ENCODE measurements at places on chromosomes 5 and 9.

DNA sequence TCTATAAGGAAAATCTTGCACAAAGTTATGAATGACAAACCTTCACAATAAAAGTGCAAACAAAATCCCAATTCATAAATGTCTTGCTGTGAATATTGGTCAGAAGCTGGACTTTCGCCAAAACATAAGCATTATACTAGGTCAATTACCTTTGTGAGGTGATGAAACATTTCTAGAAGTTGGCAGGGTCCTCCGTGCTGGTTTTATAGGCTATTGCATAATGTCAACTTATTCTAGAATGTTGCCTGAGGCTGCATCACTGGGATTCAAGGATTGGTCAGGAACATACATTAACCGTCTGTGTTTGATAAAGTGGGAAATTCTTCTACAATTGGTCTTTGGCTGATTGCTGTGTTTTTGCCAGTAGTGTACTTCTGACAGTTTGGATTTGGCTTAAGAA is 49.8 kb upstream of the PALM2AKAP2 start:
- peak; percentile 64 for DNase-seq

GRCh38 chr5:139025651-139026050 is 150.5 kb upstream of the LRRTM2 start:
- DNase-seq: no peak

GRCh38 chr5:156327296-156327695 is 332 bp downstream of the SGCD start:
- DNase-seq: no peak

GRCh38 chr5:80411589-80412219 is 3.8 kb downstream of the ZFYVE16 start:
- no peak for DNase-seq

- DNase-seq: no peak
Measured at GRCh38 chr9:116733010-116733641, 46.0 kb downstream of the TRIM32 start.

- DNase-seq: no peak
Measured at GRCh38 chr5:126615286-126615685, 14.5 kb downstream of the PHAX start.

DNA sequence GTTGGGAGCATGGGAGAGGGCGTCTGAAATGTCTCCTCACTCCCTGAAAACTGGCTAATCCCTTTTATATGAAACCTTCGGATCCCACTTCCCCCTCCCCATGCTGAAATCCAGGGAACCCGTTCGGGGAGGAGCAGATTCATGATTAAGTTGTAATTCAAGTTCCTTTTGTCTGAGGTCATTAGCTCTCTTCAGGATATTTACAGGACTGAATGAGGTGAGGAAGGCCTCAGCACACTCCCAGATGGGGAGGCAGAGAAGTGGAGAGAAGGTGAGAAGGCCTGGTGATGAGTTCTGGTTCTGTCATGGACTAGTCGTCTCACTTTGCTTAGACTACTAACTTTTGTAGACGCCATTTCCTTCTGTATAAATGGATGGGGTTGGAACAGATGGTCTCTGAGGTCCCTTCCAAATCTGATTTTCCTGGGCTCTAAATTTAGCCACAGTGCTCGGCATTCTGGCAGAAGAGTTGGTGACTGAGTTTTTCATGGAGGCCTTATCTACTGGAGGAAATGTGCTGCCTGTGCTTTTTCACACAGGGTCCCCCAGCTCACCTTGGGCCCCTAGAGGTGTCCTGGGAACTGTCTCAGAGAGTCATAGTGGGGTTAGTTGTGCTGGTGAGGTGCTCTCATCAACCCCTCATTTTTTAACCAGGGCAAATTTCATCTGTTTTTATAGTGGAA is 62.3 kb downstream of the PRDM6 start:
- DNase-seq: no peak

Data from small intestine (tissue), 16 donors.